ENCODE measurements at places on chromosomes 2 and 18.

DNA sequence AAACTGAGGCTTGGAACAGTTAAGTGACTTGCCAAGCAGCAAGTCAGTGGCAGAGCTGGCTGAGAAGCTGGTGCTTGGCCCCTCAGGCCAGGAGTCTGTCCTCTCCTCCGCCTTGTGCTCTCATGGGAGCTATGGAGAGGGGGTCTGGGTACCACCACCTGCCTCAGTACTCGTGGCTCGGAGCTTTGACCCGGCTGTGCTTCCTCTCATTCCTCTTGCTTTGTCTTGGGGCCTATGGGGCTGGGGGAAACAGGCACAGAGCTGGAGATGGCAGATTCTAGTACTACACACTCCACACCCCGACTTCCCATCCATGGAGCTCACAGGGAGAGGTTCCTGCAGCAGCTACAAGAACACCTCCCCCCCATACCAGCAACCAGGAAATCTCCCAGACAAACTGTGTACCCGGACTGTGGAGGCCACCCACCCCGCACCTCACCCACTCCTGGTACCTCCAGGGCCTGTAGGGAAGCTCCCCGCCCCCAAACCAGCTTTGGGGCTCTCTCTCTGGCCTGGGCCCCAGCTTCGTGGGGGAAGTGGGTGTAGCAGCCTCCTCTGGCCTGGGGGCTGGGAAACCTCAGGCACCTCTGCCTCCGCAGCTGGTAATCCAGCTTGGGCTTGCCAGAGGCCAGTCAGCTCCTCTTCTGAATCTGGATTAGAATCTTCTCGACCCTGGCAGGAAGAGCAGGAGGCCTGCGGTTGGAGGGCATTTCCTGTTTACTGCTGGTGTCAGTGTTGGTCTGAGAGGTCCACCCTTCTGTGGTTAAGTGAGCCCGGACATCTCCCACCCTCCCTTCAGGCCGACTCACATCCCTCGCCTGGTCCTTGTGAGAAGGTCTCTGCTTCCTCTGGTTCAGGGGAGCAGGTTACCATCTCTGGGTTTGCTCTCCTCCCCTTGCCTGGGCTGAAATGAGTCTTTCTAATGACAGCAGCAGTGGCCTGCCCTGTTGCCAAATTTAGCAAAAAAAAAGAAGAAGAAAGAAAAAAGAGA lies 22.3 kb upstream of the RHOB start:
- peak; percentile 9 for DNase-seq

GRCh38 chr2:67445652-67446268 lies 48.6 kb downstream of the ETAA1 start:
- DNase-seq, result no peak

GRCh38 chr18:42155024-42155423 lies 200.0 kb downstream of the PIK3C3 start:
- no peak for DNase-seq

- no peak for DNase-seq
Observed at GRCh38 chr2:174086708-174087107, 121.5 kb upstream of the SP3 start.

- DNase-seq, result no peak
Observed at GRCh38 chr2:151029406-151030157, 232.1 kb downstream of the RBM43 start.

DNA sequence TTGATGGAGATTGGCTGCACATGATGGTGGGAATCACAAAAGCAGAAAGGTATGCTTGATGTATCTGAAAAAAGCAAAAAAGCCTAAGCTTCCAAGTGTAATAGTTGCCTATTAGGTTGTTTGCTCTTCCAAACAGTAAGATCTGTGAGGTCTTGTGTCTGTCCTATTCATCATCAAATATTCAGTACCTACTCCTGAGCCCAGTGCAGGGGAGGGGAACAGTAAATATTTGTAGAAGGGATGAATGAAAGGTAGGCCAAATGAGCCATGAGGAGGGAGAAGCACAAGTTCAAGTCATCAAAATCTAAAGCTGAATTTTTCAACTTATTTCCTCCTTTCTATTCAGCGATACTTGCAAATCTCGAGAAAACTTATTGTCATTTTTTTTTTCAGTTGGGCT lies 153.2 kb upstream of the ETAA1 start:
- DNase-seq, result no peak
